H1 (cell line): ENCODE measurements at places on chromosomes 12 and 14. TPM values are rescaled to one million over a fixed set of nuclear protein-coding genes. Genes with fewer than 3 reads are reported as not detected.

ADAM21 gene
- not detected in 2 replicates for total RNA-seq

CIDEB gene
- total RNA-seq = not detected in 2 replicates

ARHGAP9 gene
- total RNA-seq = 2.3 and 3.2 TPM in 2 replicates

HNF1A gene
- total RNA-seq = not detected in 2 replicates

CHPT1 gene
- total RNA-seq = 22.5 and 23.3 TPM in 2 replicates

DNA sequence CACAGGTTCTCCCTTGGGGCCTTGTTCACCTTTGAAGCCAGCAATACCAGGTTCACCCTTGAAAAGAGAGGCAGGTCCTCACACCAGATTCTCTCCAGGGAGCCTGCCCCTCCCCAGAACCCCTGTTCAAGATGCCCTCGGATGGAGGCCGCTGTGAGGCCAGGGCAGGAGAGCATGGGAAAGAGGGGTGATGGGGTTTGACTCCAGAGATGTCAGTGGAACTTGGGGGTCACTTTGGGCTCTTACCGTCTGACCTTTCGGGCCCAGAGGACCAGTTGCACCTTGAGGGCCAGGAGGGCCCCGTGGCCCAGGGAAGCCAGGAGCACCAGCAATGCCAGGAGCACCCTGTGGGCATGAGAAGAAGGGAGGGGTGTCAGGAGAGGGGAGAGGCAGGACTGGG is 17.4 kb downstream of the COL2A1 start:
- no peak for DNase-seq

GRCh38 chr12:49956663-49957569 is 4.8 kb upstream of the AQP5 start:
- DNase-seq = no peak

DNA sequence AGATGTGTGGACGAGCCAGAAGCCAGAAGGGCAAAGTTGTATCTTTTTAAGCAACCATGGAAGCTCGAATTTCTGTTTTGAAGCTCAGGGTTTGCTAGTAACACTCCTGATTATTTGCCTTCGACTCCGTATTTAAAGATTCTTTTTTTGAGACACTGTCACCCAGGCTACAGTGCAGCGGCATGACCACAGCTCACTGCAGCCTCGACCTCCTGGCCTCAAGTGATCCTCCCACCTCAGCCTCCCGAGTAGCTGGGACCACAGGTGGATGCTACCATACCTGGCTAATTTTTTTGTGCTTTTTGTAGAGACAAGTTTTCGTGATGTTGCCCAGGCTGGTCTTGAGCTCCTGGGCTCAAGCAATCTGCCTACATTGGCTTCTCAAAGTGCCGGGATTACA is 18.7 kb upstream of the OASL start:
- no peak for DNase-seq

DNA sequence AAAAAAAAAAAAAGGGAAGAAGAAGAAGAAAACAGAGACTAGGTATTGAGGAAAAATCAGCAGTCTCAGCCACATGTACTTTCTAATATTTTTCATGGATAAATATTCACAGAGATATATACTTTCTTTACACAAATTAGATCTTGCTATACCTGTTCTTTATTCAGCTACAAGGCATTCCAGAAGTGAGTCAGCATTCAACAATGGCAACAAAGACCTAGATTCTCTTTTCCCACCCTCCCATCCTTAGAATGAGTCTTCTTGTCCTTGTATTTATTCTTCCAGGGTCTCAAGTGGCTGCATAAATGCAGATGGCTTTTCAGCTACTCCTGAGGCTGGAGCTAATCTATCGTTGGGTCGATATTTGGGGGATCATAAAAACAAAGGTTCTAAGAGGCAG is 93.0 kb downstream of the NT5DC3 start:
- DNase-seq = no peak

- no peak for DNase-seq
These were observed 658 bp upstream of the CEP128 start for GRCh38 chr14:80942191-80942600.

GRCh38 chr12:12564911-12565310 is 2.2 kb upstream of the DUSP16 start:
- DNase-seq = no peak

DNA sequence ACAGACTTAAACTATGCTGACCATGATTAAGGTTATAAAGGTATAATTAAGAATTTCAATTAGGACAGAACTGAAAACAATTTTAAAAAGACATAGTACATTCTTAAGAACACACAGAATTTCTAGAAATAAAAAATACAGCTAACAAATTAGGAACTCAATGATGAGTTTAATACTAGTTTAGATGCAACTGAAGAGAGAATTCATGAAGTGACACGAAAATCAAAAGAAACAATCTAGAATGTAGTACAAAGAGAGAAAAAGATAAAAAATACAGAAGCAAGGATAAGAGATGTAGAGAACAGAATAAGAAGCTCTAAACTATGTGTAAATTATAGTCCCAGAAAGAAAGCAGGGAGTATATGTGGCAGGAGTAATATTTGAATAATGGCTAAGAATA is 187.8 kb upstream of the KRR1 start:
- no peak for DNase-seq

DNA sequence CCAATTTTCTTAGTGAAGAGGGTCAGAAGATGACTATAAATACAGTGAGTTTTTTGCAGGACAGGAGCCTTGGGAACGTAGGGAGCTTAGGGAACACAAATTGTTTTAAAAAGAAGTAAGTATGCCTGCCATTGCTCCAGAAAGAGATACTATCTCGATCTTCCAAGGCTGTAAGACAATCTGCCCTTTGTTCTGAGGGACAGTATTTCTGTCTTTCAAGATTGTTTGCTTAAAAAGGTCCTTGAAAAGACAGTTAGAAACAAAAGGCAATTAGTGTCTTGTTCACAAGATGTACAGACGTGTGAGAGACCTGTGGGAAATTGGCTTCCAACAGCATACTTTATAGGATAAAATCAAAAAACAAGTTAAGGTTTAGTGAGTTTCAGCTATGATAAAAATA is 321.2 kb upstream of the FAR2 start:
- no peak for DNase-seq

DNA sequence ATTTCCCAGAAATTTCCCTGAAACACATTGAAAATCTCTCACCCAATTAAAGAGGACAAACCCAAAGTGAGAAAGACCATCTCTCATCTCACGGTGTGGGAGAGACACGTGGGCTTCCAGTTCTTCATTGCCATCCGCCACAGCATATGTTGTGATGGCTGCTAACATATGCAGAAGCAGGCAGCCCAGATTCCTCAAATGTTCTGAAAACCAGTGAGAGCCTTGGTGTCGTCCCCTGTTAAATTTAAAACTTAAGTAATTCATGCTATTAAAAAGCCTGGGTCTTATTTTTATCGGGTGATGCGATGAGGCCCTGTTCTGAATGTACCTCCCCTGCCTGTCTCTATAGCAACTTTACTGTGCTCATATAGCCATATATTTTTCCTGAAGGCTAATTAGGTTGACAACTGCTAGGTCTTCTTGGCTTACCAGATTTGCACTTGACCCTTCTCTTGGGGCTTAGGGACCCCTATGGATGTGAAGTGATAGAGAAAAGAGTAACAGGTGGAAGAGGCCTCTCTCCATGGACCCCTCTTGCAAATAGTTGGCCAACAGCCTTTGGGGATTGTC is 2.8 kb upstream of the FGF6 start:
- no peak for DNase-seq
